ENCODE measurements at places on chromosomes 1 and 21. TPM values are rescaled to one million over a fixed set of nuclear protein-coding genes. Genes with fewer than 3 reads are reported as not detected.
A peak's percentile ranks its signal among the peaks of the same experiment; 100 is the strongest.

DNA sequence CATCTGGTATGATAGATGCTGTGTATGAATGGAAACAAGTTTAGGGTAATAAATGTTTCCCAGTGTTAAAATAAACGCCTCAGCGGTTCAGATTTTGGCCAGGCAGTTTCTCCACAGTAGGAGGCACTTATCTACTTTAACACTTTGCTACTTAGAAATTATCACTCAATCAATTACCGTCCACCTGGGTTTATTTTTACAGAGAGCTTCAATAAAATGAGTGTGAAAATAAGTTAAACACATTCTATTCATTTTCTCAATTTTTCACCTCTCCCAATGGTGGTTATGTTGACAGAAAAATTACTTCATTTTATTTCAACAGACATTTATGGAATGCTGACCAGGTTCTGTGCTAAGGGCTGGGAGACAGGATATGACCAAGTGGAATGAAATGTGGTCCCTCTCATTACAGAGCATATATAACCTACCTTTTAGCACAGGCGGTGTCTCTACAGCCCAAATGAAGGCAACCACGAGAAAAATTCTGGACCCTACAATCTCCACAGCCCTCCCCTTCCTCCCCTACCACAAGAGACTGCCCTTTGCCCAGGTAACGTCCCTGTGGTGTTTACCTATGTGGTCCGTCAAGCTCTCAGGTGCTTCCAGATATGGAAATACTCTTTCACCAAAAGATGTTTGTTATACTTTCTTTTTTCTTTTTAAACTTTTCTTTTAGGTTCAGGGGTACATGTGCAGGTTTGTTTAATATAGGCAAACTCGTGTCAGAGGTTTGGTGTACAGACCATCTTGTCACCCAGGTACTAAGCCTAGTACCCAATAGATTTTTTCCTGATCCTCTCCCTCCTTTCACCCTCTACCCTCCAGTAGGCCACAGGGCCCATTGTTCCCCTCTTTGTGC lies 105.5 kb downstream of the HLCS start:
- no peak for DNase-seq

GRCh38 chr1:899636-900317 lies 23.9 kb upstream of the SAMD11 start:
- DNase-seq, result no peak

GRCh38 chr21:42161956-42162681 lies 56.8 kb upstream of the ABCG1 start:
- peak; percentile 37 for DNase-seq

GRCh38 chr1:228035844-228036243 lies 29.0 kb downstream of the WNT3A start:
- DNase-seq, result no peak

GRCh38 chr1:59695252-59695651 lies 119.5 kb upstream of the HOOK1 start:
- no peak for DNase-seq

DNA sequence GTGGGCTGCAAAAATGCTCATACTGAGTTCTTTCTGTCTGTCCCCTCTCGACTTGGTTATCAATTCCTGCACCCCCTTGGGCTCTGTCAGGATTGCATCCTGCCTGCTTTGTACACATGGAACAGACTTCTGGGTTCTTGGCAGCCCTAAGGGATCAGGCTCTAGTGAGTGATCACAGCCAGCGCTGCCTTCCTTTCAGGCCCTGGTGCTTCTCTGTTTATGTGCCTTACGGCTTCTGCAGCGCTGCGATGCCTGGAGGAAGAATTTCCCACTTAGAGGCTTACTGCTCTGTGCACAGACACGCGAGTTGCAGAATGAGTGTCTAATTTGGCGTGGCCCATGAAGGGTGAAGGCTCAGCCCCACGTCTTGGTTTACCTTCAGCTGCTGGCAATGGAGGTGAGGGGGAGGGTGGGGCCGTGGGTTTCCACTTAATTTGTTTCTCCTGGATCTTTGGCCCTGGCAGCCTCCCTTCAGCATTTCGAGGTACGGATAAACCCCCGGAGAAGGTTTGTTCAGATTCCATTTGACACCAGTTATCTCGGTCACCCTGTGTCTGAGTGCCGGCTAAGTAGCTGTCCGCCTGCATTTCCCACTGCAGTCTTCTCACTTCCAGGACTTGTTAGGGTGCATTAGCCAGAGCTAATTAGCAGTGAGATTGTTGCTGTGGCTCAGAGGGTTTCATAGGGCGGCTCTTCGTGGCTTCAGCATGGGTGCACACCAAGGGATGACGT lies 227.3 kb downstream of the DYRK1A start:
- no peak for DNase-seq

DNA sequence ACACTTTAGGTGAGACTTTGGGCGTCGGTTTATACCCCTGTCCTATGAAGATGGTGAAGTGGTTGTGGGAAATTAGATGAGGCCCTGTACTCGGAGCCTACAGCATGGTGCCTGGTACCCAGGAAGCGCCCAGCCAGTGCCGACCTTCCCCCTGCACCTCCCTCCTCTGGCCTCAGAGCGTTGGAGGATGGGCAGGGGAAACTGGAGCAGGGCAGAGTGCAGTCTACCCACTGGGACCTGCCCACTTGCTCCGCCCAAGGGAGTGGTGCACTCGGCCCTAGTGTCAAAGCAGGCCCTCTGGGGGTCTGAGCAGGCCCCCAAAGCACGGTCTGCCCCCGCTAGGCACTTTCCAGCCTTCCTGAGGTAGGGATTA lies 13.0 kb upstream of the TTC22 start:
- no peak for DNase-seq

DNA sequence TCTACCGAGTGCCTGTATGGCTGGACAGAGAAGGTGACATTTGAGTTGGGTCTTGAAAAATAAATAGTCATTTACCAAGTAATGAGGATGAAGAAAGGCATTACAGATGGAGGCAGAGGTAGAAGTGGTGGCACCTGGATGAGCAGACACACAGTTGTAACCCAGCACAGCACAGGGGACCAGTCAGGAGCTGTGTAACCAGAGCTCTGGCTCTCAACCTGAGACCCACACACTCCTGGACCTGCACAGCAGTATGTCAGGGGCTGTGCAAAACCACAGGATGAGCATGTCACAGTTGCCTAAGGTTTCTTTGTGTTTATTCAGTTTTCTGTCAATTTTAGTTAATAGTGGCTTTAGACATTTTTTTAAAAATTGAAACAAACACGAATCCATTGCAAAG lies 11.3 kb upstream of the MCOLN3 start:
- no peak for DNase-seq

DNA sequence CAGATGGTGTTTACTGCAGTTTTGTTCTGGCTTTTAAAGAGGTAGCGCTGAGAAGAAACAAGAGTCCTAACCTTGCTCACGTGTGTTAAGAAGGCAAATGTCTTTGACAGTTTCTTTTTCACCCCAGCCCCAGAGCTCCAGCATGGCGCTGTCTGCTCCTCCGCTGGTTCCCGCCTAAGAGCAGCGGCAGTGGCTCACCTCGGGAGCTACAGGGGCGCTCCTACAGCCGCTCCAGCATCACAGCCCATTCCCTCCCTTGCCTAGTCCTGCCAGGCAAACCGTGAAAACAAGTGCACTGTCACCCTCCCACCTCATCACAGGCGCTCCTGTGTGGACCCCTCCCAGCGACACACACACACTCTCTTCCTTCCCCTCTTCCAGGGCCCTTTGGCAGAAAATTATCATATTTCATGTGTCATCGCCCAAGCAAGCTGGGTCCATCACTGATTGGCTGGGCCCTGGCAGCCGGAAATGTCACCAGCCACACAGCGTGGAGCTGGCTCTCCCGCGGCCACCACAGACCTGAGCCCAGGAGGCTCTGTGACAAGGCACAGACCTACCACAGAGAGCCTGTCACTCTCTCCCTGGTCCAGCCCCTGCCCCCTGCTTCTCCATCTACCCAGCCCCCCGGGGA lies 1.2 kb upstream of the HIVEP3 start:
- DNase-seq, result peak; percentile 45

GRCh38 chr1:4362314-4363044 lies 291.9 kb upstream of the AJAP1 start:
- no peak for DNase-seq

- DNase-seq, result no peak
These were observed 259.2 kb downstream of the ADGRL2 start for GRCh38 chr1:82059959-82060358.

GRCh38 chr1:207140536-207140935 lies 36.5 kb downstream of the C4BPA start:
- DNase-seq, result no peak

GRCh38 chr1:84365225-84366221 lies 32.8 kb upstream of the DNASE2B start:
- no peak for DNase-seq

- DNase-seq, result no peak
These were observed 117.9 kb downstream of the AKT3 start for GRCh38 chr1:243731974-243732625.

- no peak for DNase-seq
These were observed 88.3 kb downstream of the SMYD3 start for GRCh38 chr1:246418565-246419312.

DNA sequence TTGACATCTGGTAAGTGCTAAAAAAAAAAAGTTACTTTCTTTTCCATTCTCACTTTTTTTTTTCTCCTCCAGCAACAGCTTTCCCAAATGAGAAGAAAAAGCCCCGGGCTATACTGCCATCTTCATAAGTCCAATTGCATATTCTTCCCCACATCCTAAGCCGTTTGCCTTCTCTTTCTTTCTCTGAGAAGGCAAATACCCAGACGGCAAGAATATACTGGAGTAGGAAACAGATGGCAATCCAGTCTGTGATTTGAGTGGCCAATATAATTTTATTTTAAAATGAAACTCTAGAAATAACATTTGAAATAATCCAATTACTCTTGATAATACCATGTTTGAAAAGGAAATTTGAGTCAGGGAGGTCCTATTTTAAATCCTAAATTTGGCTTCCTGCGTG lies 44.6 kb upstream of the GREM2 start:
- DNase-seq, result no peak

- DNase-seq, result no peak
These were observed 157.0 kb upstream of the EDN2 start for GRCh38 chr1:41641475-41641814.

The S100A7A gene
- total RNA-seq, result not detected

The LAD1 gene
- 37.8 TPM for total RNA-seq

Measured in lung (tissue), 17 donors.